H1 (cell line): ENCODE measurements at places on chromosomes 5 and 9. TPM values are rescaled to one million over a fixed set of nuclear protein-coding genes. Genes with fewer than 3 reads are reported as not detected.

CTNND2 gene
- 13.8 and 14.2 TPM in 2 replicates for total RNA-seq

ADAMTS2 gene
- total RNA-seq, result 5.2 and 7.3 TPM in 2 replicates

GRM6 gene
- not detected in 2 replicates for total RNA-seq

PCDHB16 gene
- 5.2 and 5.9 TPM in 2 replicates for total RNA-seq

ARRDC1 gene
- total RNA-seq, result 22.0 and 22.2 TPM in 2 replicates

DAPK1 gene
- 128 and 131 TPM in 2 replicates for total RNA-seq

DNA sequence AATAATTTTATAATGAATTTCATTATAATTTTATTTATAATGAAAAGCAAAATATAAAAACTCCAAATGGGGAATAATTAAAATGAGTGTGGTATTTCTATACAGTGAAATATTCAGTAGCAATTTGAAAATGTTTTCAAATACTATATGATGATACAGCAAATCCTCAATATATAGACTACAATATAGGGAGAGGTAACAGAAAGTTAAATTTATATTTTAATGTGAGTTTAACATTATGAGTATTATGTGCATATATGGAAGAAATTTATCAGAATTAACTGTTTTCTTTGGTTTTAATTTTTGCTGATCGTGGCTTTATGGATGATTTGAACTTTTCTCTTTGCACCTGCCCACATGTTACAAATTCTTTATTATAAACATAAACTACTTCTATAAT, 500.9 kb upstream of the ARRDC3 start:
- no peaks in the 10 kb centered on the region for H3K4me1 ChIP-seq
- no peak overlapping the region for H3K4me3 ChIP-seq
- H3K27ac ChIP-seq, result no peak overlapping the region

DNA sequence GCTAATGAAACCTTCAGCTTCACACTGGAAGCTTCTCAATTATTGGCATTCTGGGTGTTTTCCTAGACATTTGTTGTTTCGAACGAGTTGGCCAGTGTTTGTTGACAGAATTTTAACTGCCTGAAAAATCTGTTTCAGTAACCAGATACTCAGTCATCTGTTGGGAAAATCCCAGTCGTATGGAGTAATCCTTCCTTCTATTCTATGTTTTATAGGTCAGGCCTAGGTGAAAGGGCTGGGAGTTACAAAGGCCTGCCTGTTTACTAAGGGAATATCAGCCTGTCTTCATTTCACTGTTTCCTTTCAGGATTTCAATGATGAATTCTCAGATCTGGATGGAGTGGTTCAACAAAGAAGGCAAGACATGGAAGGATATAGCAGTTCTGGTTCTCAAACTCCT, 59.9 kb downstream of the GRAMD2B start:
- no peaks in the 10 kb centered on the region for H3K4me1 ChIP-seq
- H3K27me3 ChIP-seq, result no peaks in the 10 kb centered on the region
- H3K27ac ChIP-seq, result no peak overlapping the region
- no peaks in the 10 kb centered on the region for H3K36me3 ChIP-seq

DNA sequence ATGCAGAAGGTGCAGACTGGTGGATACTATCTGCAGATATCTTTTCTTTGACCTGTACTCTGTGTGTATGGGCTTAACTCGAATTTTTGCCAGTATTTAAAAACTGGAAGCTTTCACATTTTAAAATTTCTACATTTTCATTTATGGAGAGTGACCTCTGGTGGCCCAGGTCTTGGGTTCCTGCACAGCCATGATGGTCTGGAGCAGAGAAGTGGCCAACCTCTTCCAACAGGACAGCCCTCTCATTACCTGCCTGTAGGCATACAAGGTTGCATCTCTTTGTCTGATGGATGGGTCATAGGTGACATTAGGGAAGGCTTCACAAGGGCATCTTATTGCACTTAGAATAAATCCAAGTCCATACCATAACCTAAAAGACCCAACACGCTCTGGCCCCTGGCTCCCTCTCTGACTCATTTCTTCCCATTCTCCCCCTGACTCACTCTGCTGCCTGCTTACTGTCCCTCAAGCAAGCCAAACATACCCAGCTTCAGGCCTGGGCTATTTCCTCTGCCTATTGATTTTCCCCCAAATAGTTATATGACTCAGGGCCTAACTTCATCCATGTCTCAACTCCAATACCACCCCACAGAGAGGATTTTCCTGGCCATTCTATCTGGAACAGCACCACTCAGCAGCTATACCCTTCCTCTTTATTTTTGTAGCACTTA, 113.3 kb upstream of the SLC1A3 start:
- no peak overlapping the region for H3K27ac ChIP-seq
- H3K27me3 ChIP-seq, result no peaks in the 10 kb centered on the region
- no peaks in the 10 kb centered on the region for H3K36me3 ChIP-seq
- no peak overlapping the region for H3K4me3 ChIP-seq
- H3K4me1 ChIP-seq, result no peaks in the 10 kb centered on the region

DNA sequence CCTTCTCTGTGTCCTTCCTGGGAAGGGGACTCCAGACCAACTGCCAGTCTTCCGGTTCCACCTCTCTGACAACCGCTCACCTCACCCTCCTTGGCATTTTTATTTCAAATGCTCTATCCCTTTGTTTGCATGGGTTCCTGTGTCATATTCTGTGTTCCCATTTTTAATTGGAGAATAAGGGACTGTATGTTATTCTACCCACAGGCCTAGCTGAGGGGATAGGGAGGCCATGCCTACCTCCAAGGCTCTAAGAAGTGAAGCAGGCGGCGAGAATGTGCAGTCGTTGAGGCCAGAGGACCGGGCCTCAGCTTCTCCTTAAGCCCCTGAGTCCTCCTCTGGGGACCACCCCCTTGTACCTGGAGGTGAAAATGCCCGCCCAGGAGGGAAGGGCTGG, 936 bp upstream of the WDR5 start:
- peak overlapping the region; percentile 88 for H3K4me3 ChIP-seq
- no peak for DNase-seq
- H3K27me3 ChIP-seq, result no peaks in the 10 kb centered on the region
- H3K36me3 ChIP-seq, result no peaks in the 10 kb centered on the region; the same call in none of the 2 replicates

DNA sequence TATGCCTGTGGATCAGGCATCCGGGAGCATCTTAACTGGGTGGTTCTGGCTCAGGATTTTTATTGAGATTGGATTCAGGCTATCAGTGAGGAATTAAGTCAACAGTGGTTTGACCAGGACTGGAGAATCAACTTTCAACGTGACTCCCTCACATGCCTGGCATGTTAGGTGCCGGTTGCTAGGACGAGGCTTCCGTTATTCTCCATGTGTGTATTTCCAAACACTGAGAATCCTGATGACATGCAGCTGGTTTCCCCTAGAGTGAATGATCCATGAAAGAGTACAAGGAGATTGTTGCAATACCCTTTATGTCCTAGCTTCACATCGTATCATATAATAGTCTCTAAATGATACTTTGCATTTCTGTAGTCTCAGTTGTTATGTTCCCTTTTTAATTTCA, 529.2 kb downstream of the ANXA1 start:
- no peak overlapping the region for H3K27ac ChIP-seq
- no peak overlapping the region for H3K4me3 ChIP-seq
- H3K27me3 ChIP-seq, result no peaks in the 10 kb centered on the region
- H3K36me3 ChIP-seq, result no peaks in the 10 kb centered on the region

- peak overlapping the region; percentile 25 for H3K4me3 ChIP-seq
- no peak overlapping the region for H3K27ac ChIP-seq
- DNase-seq, result peak; percentile 77
- H3K36me3 ChIP-seq, result no peaks in the 10 kb centered on the region
These were observed 1.0 kb downstream of the FOXE1 start for GRCh38 chr9:97853844-97854695.

DNA sequence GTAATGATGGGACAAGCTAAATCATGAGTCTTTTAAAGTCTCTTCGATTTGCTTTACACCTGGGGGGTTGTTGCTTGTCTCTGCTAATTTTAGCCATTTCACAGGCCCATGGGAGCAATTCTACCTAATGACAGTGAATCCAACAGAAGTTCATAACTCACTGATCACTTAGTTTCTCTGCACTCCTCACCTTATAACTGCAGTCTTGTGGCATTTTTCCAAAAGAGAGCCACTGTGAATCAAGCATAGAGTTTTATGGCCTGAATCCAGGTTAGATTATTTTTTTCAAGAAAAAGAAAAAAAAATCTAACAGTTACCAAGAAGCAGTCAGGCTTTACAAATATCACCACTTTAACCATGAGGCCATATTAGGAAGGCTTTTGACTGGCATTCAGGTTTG, 1.5 kb upstream of the IL7R start:
- DNase-seq, result no peak
- no peak overlapping the region for H3K4me3 ChIP-seq
- no peaks in the 10 kb centered on the region for H3K4me1 ChIP-seq
- H3K27ac ChIP-seq, result no peak overlapping the region
- H3K36me3 ChIP-seq, result no peaks in the 10 kb centered on the region
- no peaks in the 10 kb centered on the region for H3K27me3 ChIP-seq

DNA sequence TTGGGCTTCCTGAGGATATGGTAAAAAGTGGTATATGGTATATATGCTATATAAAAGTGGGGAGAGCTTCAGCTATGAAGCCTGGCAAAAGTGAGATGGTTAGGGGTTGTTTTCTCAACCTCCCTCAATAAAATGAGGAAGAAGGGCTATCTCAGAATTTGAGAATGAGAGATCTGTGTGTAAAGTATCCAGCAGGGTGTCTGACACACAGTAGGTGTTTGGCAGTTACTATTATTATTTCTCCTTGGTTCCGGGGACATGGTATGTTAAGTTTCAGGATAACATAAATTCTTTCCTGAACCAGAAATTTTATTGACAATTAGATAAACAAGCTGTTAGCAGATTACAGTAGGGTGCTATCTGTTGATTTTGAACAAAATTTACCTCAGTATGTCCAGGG, 94.1 kb downstream of the DENND1A start:
- DNase-seq, result no peak
- H3K36me3 ChIP-seq, result no peaks in the 10 kb centered on the region
- H3K27ac ChIP-seq, result no peak overlapping the region
- no peak overlapping the region for H3K4me3 ChIP-seq

GRCh38 chr9:97703437-97704344, 6.6 kb upstream of the XPA start:
- H3K27ac ChIP-seq, result no peak overlapping the region
- H3K27me3 ChIP-seq, result no peaks in the 10 kb centered on the region
- no peak overlapping the region for H3K4me3 ChIP-seq
- H3K36me3 ChIP-seq, result no peaks in the 10 kb centered on the region
- no peaks in the 10 kb centered on the region for H3K4me1 ChIP-seq

DNA sequence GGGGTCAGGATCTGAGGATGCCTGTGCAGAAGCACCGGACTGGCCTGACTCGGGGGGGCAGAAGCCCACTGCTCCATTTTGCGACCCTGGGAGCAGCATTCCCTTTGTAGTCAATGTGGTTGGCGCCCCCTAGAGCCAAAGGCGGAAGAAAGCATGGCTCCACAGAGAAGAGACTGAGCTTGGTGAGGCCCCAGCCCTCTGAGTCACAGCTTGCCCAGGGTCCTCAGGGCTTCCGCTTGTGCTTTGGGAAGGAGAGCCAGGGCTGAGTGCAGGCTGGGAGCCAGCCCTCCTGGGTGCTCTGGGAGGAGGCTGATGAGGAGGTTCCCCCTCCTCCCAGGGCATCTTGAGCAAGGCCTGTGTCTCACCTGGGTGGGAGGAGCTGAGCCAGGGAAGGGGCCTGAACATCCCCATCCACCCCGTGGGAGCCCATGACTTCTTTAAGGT, 5.5 kb upstream of the AQP3 start:
- DNase-seq, result peak; percentile 88
- H3K27ac ChIP-seq, result no peak overlapping the region
- H3K36me3 ChIP-seq, result no peaks in the 10 kb centered on the region
- H3K4me1 ChIP-seq, result no peaks in the 10 kb centered on the region
- no peak overlapping the region for H3K4me3 ChIP-seq
- H3K27me3 ChIP-seq, result peaks cover 5% of the 10 kb centered on the region; the same call in 1 of the 2 replicates

GRCh38 chr5:149767281-149767550, 37.1 kb downstream of the PPARGC1B start:
- H3K36me3 ChIP-seq, result no peaks in the 10 kb centered on the region
- no peaks in the 10 kb centered on the region for H3K27me3 ChIP-seq
- peaks cover 11% of the 10 kb centered on the region for H3K4me1 ChIP-seq
- no peak for DNase-seq

- no peak overlapping the region for H3K27ac ChIP-seq
- no peaks in the 10 kb centered on the region for H3K36me3 ChIP-seq
- no peaks in the 10 kb centered on the region for H3K27me3 ChIP-seq
- no peak for DNase-seq
These were observed 12.9 kb upstream of the HAVCR2 start for GRCh38 chr5:157121709-157122108.

DNA sequence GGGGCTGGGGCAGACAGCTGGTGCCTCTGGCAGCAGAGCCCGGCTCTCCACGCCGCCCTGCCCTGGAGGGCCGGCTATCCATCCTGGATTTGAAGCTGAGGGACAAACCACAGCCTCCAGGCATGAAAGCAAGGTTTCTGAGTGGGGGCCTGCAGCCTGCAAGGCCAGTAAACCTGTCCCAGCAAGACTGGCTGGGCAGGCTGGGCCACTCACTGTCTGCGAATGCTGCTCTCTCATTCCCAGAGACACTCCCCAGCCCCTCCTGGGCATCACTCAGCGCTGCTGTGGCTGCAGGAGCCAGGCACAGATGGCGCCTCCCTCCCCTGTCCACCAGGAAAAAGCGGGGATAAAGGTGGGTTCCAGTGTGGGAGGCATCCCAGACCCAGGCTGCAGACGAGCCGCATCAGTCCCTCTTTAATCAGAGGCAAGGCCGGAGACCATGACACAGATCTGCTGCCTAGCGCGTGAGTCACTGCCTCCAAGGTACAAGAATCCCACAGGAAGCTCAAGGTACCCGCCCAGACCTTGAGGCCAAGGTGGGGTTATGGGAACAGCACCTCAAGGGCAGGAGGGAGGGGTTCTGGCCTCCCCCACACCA, 118.0 kb downstream of the VAV2 start:
- H3K4me1 ChIP-seq, result no peaks in the 10 kb centered on the region
- no peaks in the 10 kb centered on the region for H3K36me3 ChIP-seq
- DNase-seq, result no peak
- H3K27me3 ChIP-seq, result no peaks in the 10 kb centered on the region

DNA sequence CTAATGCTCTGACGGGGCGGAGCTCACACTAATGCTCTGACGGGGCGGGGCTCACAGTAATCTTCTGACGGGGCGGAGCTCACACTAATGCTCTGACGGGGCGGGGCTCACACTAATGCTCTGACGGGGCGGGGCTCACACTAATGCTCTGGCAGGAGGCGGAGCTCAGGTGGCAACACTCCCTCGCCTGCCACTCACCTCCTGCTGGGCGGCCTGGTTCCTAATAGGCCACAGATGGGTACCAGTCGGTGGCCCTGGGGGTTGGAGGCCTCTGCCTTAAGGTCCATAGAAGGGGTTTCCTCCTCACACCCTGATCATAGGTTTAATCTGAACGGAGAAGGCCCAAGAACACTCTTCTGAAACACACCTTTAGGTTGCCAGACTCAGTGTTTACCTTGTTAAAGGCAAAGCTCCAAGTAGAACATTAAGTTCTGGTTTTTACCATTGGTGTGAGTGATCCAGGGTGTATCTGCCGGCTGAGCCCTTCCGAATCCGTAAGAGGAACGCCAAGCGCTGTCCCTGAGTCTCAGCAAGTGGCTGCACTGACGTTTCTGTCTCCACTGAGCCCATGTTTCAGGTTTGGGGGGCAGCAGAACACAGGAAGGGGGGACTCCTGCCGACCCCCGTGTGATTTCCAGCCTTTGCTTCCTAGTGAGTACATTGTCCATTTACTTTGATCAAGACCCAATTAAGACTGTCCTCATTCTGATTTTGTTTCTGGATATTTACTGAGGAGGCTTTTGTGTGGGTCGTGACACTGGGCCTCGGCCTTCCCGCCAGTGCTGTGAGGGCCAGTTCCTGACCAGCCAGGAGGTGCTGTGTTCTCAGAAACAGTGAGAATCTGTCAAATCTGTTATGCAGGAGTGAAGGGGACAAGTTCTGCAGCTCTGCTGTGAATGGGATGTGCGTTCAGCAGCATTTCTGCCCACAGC, 24.6 kb upstream of the LRRC14B start:
- no peak overlapping the region for H3K27ac ChIP-seq
- H3K36me3 ChIP-seq, result peaks cover 14% of the 10 kb centered on the region
- H3K4me1 ChIP-seq, result no peaks in the 10 kb centered on the region
- no peak for DNase-seq
